ENCODE measurements at places on chromosomes 16 and 17.

DNA sequence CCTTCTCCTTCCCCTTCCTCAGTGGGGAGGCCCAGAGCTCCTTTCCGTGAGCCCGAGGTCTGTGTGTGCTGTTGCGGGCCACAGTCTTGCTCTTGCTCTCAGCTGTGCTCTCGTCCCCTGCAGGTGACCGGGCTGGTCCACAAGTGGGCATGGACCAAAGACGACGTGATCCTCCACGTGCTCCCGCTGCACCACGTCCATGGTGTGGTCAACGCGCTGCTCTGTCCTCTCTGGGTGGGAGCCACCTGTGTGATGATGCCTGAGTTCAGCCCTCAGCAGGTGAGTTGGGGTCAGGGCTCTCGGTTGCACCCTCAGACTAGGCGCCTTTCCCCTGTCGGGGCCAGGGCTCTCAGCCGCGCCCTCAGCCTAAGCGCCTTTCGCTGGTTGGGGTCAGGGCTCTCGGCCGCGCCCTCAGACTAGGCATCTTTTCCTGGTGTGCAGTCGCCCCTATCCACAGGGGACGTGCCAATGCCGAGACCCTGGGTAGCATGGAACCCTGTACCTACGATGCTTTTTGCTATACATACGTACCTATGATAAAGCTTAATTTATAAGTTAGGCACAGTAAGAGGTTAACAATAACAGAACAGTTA lies 8.9 kb downstream of the ACSF3 start:
- no peak for DNase-seq

DNA sequence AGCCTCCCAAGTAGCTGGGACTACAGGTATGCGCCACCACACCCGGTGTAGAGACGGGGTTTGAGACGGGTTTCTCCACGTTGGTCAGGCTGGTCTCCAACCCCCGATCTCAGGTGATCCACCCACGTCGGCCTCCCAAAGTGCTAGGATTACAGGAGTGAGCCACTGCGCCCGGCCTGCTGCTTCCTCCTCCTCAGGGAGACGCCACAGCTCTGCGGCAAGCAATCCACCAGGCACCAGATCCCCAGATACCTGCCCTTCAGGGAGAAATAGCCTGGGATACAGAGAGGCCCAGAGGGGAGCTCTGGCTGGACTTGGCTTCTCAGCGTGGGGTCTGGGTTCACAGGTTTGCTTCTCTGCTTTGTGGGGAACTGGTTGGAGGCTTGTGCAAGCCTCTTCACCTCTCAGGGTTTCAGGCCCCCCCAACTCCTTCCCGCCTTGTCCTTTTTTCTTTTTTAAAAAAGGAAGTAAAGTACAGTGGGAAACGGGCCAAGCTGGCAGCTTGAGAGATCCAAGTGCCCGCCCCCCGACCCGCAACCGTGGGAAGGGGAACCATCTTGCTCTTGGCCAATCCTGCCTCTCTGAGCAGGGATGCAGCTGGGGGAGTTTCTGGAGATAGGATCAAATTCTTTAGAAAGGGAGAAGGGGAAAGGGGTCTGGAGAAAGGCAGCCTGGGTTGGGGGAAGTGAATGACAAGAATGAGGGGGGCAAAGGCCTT lies 2.6 kb upstream of the SPHK1 start:
- DNase-seq: no peak

GRCh38 chr17:74690409-74690825 lies 22.3 kb downstream of the CD300LF start:
- DNase-seq: no peak

GRCh38 chr17:39601758-39602532 lies 5.8 kb downstream of the NEUROD2 start:
- DNase-seq: peak; percentile 23

GRCh38 chr16:71788578-71788977 lies 20.1 kb downstream of the AP1G1 start:
- DNase-seq: no peak

GRCh38 chr17:70053241-70054234 lies 21.5 kb upstream of the KCNJ16 start:
- no peak for DNase-seq
